Stimulated activated CD4-positive, alpha-beta T cell treated with anti-CD3 and anti-CD28 coated beads, Interleukin-1b, Interleukin-23, amount 100 ng/mL, for 48 hours (primary cell): ENCODE measurements at places on chromosomes 3 and 15.

- no peak for DNase-seq
These were observed 25.5 kb downstream of the TMEM41A start for GRCh38 chr3:185473290-185473815.

- no peak for DNase-seq
These were observed 19.0 kb downstream of the FAN1 start for GRCh38 chr15:30922480-30923311.

DNA sequence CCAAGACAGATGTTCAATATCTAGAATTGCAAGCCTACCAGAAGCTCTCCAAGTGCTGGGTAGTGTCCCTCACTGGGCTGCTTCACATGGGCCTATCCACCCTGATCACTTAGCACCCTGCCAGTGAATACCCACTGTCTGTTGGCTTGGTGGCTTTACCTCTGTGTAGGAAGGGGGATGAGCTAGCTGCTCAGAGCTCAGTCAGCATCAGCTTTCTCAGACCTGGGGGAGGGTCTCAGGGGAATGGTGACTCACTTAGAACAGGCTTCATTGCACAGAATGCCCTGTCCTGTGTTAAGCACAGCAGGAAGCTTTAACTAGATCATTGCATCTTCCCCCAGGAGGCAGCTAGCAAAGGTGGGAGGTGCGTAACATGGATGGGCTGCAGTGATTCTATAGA lies 209.8 kb downstream of the PDCD6IP start:
- no peak for DNase-seq

DNA sequence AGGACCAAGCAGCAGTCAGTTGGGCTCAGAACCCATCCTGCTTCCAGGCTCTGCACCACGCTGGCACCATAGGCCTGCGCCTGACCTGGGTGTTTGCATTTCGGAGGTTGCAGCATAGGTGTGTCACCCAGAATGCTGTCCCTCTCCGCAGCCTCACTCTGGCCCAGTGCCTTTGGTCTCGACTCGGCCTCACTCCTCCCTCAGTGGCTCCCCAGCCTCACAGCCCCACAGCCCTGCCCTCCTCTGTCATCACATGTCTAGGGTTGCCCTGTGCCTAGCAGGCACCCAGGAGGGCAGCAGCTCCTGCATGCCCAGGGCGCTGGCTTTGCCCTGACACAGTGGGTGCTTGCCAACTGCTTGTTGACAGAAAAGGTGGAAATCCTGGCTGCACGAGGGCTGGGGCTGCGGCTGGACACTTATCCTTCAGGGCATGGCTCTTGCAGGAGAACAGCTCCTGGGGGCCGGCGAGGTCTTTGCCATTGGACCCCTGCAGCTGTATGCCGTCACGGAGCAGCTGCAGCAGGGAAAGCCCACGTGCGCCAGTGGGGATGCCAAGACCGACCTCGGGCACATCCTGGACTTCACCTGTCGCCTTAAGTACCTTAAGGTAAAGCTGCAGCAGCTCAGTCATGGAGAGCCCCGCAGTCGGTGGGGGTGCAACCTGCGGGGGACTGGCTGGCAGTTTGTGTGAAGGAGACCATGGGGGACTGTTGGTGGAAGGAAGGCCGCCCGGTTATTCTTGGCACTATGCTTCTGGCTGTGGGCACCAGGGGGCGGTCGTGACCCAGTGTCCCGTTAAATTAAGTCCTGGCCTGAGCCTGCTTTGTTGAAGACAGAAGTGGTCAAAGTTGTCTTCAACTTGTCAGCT lies 16.2 kb downstream of the NISCH start:
- DNase-seq: no peak

DNA sequence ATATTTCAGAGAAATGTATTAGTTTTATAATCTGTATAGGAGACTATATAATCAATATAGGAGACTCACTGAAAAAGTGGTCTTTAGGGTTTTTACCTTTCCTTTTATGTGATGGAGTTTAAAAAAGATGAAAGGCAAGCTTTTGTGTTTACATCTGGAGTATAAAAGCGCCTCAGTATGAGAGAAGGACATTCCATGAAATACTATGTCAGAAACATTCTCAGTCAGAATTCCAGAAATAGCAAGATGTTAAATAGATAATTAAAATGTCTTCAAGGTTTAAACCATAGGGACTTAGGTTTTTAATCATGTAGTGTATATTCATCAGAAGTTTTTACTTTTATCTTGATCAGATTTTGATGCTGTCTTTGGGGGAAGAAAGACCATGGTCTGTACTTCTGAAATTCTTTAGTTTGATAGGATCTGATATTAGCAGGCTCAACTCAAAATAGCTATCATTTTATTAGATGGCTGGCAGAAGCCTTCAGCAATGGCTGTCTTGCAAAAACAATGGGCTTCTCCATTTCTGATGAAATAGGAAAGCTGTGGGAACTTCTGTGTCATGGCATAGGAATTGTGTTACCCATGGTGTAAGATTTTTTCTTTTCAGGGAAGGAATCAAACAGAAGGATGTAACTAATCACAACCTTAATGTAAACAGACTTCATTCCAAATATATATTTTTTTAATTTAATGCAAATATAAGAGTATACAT lies 209.6 kb upstream of the PLSCR5 start:
- DNase-seq: no peak

GRCh38 chr3:55330756-55331155 lies 156.3 kb downstream of the WNT5A start:
- DNase-seq: no peak

DNA sequence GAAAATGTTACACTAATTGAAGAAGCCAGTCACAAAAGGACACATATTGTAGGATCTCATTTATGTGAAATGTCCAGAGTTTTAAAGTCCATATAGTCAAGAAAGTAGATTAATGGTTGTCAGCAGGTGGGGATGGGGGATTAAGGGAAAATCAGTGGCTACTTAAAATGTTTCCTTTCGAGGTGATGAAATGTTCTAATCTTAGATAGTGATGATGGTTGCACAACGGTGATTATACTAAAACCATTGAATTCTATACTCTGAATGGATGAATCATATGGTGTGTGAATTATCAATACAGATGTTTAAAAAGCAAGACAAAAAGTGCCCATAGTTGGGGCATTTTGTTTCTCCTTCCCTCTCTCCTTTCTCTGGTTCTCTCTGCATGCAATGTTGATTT lies 164.6 kb downstream of the ATG7 start:
- DNase-seq: no peak

- DNase-seq: no peak
These were observed 75.9 kb downstream of the BOC start for GRCh38 chr3:113287111-113287802.

DNA sequence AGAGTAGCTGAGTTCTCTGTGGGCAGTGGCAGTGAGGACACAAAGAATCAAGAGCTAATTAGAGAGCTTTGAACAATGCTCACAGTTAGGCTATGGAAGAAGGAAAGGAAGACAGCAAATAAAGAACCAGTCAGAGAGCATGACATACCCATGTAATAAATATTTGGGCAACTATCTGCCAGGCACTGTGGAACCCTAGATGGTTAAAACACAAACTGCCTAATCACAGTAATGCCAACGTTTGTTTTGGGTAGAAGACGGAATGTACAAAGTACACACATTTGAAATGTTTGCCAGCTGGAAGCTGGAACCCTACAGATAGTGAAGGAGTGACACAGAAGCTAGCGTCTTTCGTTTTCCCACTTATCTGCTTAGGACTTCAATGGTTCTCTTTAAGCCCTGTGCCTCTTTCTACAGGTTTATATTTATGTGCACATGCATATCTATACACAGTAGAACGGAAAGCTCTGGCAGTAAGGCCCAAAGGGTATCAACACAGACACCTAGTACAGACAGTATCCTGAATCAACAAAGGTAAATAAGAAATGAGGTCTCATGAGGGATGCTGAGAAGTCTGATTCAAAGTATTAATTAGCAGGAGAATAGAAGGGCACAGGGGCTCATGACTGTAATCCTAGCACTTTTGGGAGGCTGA lies 44.6 kb downstream of the ANKRD28 start:
- DNase-seq: no peak

GRCh38 chr15:33699691-33700447 lies 268.4 kb upstream of the CHRM5 start:
- no peak for DNase-seq

DNA sequence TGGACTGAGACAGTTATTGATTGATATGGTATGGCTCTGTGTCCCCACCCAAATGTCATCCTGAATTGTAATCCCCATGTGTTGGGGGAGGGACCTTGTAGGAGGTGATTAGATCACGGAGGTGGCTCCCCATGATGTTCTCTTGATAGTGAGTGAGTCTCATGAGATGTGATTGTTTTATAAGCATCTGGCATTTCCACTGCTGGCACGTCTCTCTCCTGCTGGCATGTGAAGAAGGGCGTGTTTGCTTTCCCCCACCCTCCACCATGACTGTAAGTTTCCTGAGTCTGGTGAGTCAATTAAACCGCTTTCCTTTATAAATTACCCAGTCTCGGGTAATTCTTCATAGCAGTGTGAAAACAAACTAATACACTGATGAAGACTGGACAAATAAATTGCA lies 105.6 kb upstream of the MELTF start:
- peak; percentile 3 for DNase-seq

GRCh38 chr3:180802837-180803236 lies 109.6 kb upstream of the FXR1 start:
- no peak for DNase-seq

GRCh38 chr15:20358779-20359414 lies 182.7 kb downstream of the GOLGA6L6 start:
- DNase-seq: no peak

GRCh38 chr3:10707400-10708215 lies 108.4 kb upstream of the SLC6A11 start:
- DNase-seq: no peak

- DNase-seq: no peak
These were observed 10.8 kb upstream of the MFSD1 start for GRCh38 chr3:158790901-158791589.

DNA sequence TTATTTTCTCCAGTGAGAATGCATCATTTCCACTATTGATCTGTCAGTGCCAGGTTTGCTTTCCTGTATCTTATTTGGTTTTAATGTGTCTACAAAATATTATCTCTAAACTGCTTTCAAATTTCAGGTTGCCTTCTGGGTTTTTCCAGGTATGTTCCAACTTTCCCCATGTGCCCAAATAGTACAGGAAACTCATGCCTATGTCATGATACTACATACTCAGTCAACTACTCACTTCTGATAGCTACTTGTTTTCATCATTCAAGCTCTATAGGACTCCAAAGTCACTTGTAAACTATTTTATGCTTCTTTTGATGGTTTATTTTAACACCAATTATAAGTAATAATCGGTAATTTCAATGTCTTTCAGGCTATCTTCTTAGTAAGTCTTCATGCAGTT lies 134.8 kb upstream of the TTC14 start:
- no peak for DNase-seq

DNA sequence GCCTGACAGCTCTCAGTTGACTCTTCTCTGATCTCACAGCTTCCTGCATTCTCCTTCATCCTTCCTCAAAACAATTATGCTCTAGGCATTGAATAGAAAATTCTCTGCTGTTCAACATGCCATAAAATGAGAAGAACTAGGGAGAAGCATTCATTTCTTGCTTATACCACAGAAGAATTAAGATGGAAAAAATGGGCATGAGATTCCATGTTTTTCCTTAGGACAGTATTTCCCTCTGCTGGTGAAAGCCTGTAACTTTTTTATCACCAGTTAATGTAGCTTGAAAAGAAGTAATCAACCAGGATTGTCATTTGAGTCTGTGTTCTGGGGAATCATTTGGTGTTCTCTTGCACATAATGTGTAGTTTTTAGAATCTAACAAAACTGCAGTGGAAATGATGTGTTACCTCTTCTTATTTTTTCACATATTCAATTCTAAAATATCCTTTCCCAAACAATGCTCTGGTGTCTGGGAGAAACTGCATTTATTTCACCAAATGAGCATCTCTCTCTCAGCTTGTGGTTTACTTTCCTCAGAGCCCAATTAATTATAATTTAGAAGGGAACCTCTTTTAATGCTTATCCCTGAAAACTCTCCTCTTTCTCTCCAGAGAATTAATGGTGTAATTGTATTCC lies 92.8 kb upstream of the DCBLD2 start:
- DNase-seq: no peak

GRCh38 chr3:159238646-159239045 lies 436.8 kb downstream of the MFSD1 start:
- no peak for DNase-seq

GRCh38 chr3:48435774-48436476 lies 4.0 kb downstream of the CCDC51 start:
- peak; percentile 83 for DNase-seq

GRCh38 chr3:177444696-177445095 lies 247.4 kb upstream of the TBL1XR1 start:
- DNase-seq: no peak

- no peak for DNase-seq
These were observed 165.5 kb upstream of the CBLB start for GRCh38 chr3:106034313-106034712.

DNA sequence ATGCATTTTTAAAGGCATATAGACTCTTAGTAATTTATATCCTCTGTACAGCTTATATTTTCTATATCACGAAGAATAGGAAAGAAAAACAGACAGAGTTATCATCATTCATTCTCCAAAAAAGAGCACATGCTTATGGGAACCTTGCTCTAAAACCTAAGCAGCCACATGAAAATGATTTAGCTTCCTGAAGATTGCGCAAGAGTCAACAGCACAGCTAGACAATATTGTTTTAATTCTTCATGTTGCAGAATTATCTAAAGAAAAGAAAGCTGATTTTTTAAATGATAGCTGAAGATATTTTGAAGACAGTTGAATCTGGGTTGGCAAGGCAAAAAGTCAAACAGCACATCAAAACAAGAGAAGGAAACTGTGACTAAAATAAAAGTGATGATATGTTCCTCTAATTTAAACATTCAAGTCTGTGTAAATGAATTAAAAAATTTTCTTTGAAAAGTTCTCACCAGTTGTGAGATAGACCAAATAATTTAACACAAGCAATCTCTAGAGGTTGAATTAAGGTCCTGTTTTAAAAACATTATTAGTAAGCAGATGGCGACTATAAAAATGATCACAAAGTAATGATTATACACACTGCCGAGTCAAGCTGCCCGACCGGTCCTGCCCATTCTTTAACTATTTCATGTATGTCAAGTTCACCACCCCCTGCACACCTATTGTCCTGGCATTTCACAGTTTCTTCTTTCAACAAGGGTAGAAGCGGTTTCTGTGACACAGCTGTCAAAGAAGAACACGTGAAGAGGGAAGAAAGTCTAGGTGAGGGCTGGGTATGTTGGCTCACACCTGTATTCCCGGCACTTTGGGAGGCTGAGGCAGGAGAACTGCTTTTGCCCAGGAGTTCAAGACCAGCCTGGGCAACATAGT lies 74.2 kb upstream of the BHLHE40 start:
- no peak for DNase-seq

GRCh38 chr3:125042725-125043406 lies 12.9 kb downstream of the HEG1 start:
- DNase-seq: no peak

DNA sequence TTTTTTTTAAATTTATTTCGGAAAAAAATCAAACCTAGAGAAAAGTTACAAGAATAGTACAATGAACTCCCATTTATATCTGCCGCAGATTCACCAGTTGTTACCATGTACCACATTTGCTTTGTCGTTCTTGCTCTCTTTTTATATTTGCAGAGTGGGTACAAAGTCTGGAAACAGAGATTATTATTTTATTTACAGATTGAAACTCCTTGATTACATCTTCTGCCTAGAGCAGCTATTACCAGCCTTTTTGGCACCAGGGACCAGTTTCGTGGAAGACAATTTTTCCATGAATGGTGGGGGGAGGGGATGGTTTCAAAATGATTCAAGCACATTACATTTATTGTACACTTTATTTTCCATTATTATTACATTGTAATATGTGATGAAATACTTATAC lies 8.3 kb downstream of the MEF2A start:
- no peak for DNase-seq

GRCh38 chr3:195868866-195869412 lies 39.4 kb downstream of the TNK2 start:
- DNase-seq: no peak

GRCh38 chr3:194203482-194204041 lies 67.6 kb downstream of the HES1 start:
- peak; percentile 27 for DNase-seq
